ENCODE measurements at places on chromosomes 12 and 14. TPM values are rescaled to one million over a fixed set of nuclear protein-coding genes. Genes with fewer than 3 reads are reported as not detected.

The SLC38A4 gene
- total RNA-seq, result 15.4 TPM

The CLEC6A gene
- total RNA-seq, result not detected

The PTPN21 gene
- total RNA-seq, result 16.1 TPM

The PIWIL1 gene
- total RNA-seq, result not detected

The RTN1 gene
- 2.8 TPM for total RNA-seq

The KRT75 gene
- total RNA-seq, result not detected

The C12orf56 gene
- total RNA-seq, result 1.1 TPM

The LRRK2 gene
- total RNA-seq, result 0.13 TPM

The HCAR3 gene
- not detected for total RNA-seq

The BCL11B gene
- total RNA-seq, result 5.9 TPM

The ZBTB25 gene
- total RNA-seq, result 11.5 TPM

The IL22 gene
- not detected for total RNA-seq

The SMOC1 gene
- total RNA-seq, result 2.4 TPM

The HECTD4 gene
- total RNA-seq, result 28.7 TPM

The KRT76 gene
- not detected for total RNA-seq

The RFX4 gene
- not detected for total RNA-seq

The HOXC12 gene
- total RNA-seq, result not detected

The VASH1 gene
- total RNA-seq, result 7.7 TPM

The PTGER2 gene
- total RNA-seq, result 1.2 TPM

The PSMC1 gene
- total RNA-seq, result 99.6 TPM

The CDKL1 gene
- total RNA-seq, result 1.6 TPM

The LRRC10 gene
- not detected for total RNA-seq

The RGS6 gene
- 0.63 TPM for total RNA-seq

The NXPH4 gene
- 1.7 TPM for total RNA-seq

The TESPA1 gene
- total RNA-seq, result not detected

The BATF gene
- total RNA-seq, result not detected

The CKB gene
- 572 TPM for total RNA-seq

The LMNTD1 gene
- total RNA-seq, result not detected

Data from H1 (cell line).